ENCODE measurements at places on chromosomes 13 and 19. TPM values are rescaled to one million over a fixed set of nuclear protein-coding genes. Genes with fewer than 3 reads are reported as not detected.

The FBXW9 gene
- 6.0 TPM for total RNA-seq

The PRSS57 gene
- total RNA-seq, result not detected

The CRB3 gene
- total RNA-seq, result 78.8 TPM

- no peak for DNase-seq
- no peaks in the 10 kb centered on the region for H3K36me3 ChIP-seq
- no peak overlapping the region for H3K27ac ChIP-seq
- no peaks in the 10 kb centered on the region for H3K4me1 ChIP-seq
Measured at GRCh38 chr13:108663710-108664109, 34.3 kb downstream of the MYO16 start.

DNA sequence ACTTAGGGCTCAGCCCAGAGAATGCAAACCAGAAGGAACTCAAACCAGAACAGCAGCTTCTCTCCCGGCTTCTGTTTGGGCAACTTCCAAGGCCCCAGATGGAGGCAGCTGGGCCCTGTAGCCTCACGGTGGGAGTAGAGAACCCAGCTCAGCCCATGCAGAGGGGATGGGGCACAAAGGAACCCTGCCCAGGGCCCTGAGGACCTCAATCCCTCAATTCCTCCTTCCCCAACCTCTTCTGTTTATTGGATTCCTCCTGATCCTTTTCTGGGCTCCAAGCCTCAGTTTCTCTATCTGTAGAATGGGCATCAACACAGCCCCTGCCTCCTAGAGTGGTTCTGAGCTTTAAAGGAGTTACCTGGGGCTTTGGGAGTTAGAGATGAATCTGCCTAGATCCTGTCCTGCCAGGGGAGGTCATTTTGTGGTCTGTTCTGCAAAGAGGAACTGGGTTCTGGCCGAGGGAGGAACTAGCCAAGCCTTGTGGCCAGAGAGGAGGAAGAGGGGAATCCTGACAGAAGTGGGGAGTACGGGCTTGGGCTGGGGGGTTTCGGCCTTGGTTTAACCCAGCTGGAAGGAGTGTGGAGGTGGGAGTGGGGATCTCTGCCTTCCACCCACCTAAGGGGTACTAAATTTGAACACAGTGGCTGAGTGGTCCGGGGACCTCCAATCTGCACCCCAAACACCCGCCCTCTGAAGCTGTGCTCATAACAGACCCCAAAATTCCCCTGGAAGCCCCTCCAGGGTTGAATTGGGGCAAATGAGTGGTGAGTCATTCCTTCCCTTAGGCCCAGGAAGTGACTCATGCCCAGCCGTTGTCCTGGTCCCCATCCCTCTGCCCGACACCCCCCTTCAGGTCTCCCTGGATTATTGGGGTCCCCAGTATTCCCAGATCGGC lies 2.7 kb downstream of the ADGRE5 start:
- no peaks in the 10 kb centered on the region for H3K27me3 ChIP-seq
- H3K36me3 ChIP-seq, result peaks cover 21% of the 10 kb centered on the region
- peak overlapping the region; percentile 91 for H3K27ac ChIP-seq
- H3K4me1 ChIP-seq, result peaks cover 81% of the 10 kb centered on the region

The TNFSF9 gene
- 5.5 TPM for total RNA-seq

GRCh38 chr13:47829690-47830089 lies 171.4 kb downstream of the SUCLA2 start:
- H3K27me3 ChIP-seq, result no peaks in the 10 kb centered on the region
- no peak overlapping the region for H3K4me3 ChIP-seq
- no peak overlapping the region for H3K27ac ChIP-seq
- DNase-seq, result no peak

The NFILZ gene
- not detected for total RNA-seq

The VSIG10L gene
- 3.5 TPM for total RNA-seq

GRCh38 chr19:17606590-17607185 lies 51.2 kb downstream of the COLGALT1 start:
- peaks cover 46% of the 10 kb centered on the region for H3K27me3 ChIP-seq
- peaks cover 6% of the 10 kb centered on the region for H3K4me1 ChIP-seq
- no peaks in the 10 kb centered on the region for H3K36me3 ChIP-seq
- H3K27ac ChIP-seq, result peak overlapping the region; percentile 81
- DNase-seq, result no peak

- H3K36me3 ChIP-seq, result no peaks in the 10 kb centered on the region
- no peaks in the 10 kb centered on the region for H3K4me1 ChIP-seq
- no peaks in the 10 kb centered on the region for H3K27me3 ChIP-seq
Measured at GRCh38 chr13:20559659-20560356, 7.1 kb upstream of the IFT88 start.

The CABP5 gene
- total RNA-seq, result not detected

- peaks cover 3% of the 10 kb centered on the region for H3K36me3 ChIP-seq
- H3K4me1 ChIP-seq, result no peaks in the 10 kb centered on the region
Measured at GRCh38 chr19:20423381-20424197, 142.0 kb downstream of the ZNF737 start.

DNA sequence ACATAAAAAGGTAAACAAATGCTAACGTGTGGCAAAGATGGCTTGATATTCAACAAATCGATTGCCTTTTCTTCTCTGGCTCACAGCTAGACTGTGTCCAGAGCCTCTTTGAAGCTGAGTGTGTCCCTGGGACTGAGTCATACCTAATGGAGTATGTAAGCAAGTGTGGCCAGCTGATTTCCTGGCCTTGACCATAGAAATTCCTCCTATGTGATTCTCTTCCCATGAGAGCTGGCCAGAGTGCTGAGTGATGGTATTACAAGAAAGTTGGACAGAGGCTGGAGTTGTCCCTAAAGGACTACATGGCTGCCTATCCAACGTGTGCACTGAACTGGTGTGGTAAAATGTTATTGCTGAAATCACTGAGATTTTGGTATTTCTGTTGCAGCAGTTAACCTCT lies 320.1 kb upstream of the SLC10A2 start:
- peak; percentile 18 for DNase-seq
- no peak overlapping the region for H3K27ac ChIP-seq
- H3K36me3 ChIP-seq, result no peaks in the 10 kb centered on the region
- H3K4me3 ChIP-seq, result no peak overlapping the region
- H3K27me3 ChIP-seq, result no peaks in the 10 kb centered on the region
- H3K4me1 ChIP-seq, result no peaks in the 10 kb centered on the region

GRCh38 chr13:59261928-59262488 lies 901.7 kb downstream of the DIAPH3 start:
- H3K27ac ChIP-seq, result no peak overlapping the region
- H3K27me3 ChIP-seq, result no peaks in the 10 kb centered on the region
- H3K36me3 ChIP-seq, result no peaks in the 10 kb centered on the region
- H3K4me3 ChIP-seq, result no peak overlapping the region
- DNase-seq, result no peak

The SELENOV gene
- total RNA-seq, result not detected

DNA sequence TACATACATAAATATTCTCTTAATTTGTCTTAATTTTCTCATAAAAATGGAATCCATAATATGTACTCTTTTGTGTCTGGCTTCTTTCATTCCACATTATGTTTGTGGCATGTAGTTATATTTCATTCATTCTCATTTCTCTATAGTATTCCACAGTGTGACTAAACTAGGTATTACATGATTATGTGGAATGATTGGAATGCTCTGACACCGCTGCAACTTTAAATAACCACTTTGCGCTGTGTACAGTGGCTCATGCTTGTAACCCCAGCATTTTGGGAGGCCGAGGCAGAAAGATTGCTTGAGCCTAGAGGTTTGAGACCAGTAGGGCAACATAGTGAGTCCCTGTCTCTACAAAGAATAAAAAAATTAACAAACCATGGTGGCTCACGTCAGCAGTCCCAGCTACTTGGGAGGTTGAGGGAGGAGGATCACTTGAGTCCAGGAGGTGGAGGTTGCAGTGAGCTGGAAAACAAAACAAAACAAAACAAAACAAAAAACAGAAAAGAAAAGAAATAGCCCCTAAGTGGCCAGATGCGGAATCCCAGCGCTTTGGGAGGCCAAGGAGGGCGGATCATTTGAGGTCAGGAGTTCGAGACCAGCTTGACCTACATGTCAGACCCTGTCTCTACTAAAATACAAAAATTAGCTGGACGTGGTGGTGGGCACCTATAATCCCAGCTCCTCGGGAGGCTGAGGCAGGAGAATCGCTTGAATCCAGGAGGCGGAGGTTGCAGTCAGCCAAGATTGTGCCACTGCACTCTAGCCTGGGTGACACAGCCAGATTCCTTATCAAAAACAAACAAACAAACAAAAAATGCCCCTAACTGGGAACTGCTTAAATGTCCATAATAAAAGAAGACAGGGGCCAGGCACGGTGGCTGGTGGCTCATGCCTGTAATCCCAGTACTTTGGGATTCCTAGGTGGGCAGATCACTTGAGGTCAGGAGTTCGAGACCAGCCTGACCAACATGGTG lies 8.0 kb upstream of the SAE1 start:
- H3K27ac ChIP-seq, result no peak overlapping the region
- no peaks in the 10 kb centered on the region for H3K27me3 ChIP-seq
- no peaks in the 10 kb centered on the region for H3K36me3 ChIP-seq
- no peak overlapping the region for H3K4me3 ChIP-seq
- no peak for DNase-seq

- no peak overlapping the region for H3K4me3 ChIP-seq
- H3K27me3 ChIP-seq, result no peaks in the 10 kb centered on the region
- H3K4me1 ChIP-seq, result no peaks in the 10 kb centered on the region
- H3K27ac ChIP-seq, result no peak overlapping the region
- H3K36me3 ChIP-seq, result no peaks in the 10 kb centered on the region
Measured at GRCh38 chr13:39371706-39372105, 231.3 kb downstream of the LHFPL6 start.

The ZNF497 gene
- total RNA-seq, result 0.76 TPM

DNA sequence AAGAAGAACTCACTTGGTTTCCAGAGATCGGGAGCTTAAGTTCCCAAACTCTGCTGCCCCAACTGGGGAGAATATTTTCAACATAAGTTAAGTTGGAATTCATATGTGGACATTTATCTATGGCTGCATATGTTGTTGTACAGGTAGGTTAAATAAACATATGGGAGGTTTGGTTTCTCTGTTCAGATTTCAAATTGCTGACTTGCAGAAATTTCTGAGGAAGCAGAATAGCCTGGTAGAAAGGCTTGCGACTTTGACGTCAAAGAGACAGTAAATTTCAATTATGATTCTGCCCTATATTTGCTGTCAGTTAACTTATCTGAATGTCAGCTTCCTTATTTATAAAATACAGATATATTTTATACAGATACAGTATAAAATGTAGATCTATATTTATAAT lies 40.0 kb upstream of the TPP2 start:
- H3K27me3 ChIP-seq, result no peaks in the 10 kb centered on the region
- no peak overlapping the region for H3K27ac ChIP-seq
- H3K36me3 ChIP-seq, result no peaks in the 10 kb centered on the region
- no peaks in the 10 kb centered on the region for H3K4me1 ChIP-seq
- DNase-seq, result no peak
- H3K4me3 ChIP-seq, result no peak overlapping the region

DNA sequence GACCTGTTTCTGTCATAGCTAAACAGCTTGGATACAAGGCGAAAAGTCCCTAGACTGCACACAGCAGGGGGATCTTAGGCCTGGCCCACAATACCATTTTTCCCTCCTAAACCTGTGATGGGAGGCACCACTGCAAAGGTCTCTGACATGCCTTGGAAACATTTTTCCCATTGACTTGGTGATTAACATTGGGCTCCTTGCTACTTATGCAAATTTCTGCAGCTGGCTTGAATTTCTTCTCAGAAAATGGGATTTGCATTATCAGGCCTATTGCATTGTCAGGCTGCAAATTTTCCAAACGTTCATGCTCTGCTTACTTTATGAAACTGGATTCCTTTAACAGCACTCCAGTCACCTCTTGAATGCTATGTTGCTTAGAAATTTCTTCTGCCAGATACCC lies 136.2 kb upstream of the TSHZ3 start:
- H3K4me3 ChIP-seq, result no peak overlapping the region
- no peaks in the 10 kb centered on the region for H3K4me1 ChIP-seq
- no peaks in the 10 kb centered on the region for H3K27me3 ChIP-seq
- H3K27ac ChIP-seq, result no peak overlapping the region

The NKPD1 gene
- total RNA-seq, result not detected

DNA sequence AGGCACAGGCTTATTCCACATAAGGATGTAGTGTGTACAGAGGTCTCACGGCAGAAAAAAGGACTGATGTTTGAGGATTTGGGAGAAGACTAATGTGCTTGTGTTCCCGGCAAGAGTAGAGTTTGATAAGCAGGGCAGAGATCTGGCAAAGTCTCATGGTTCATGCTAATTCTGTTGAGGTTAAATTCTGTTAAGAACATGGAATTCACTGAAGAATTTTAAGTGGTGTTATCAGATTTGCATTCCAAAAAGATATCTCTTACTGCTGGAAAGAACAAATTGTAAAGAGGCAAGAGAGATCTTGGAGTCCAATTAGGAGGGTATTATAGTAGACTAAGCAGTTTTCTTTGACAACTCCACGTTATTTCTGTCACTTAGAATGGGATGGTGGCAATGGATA lies 348.3 kb downstream of the TDRD3 start:
- H3K4me1 ChIP-seq, result no peaks in the 10 kb centered on the region
- no peak for DNase-seq
- no peaks in the 10 kb centered on the region for H3K27me3 ChIP-seq
- no peak overlapping the region for H3K4me3 ChIP-seq

The CYP4F12 gene
- total RNA-seq, result 3.8 TPM

DNA sequence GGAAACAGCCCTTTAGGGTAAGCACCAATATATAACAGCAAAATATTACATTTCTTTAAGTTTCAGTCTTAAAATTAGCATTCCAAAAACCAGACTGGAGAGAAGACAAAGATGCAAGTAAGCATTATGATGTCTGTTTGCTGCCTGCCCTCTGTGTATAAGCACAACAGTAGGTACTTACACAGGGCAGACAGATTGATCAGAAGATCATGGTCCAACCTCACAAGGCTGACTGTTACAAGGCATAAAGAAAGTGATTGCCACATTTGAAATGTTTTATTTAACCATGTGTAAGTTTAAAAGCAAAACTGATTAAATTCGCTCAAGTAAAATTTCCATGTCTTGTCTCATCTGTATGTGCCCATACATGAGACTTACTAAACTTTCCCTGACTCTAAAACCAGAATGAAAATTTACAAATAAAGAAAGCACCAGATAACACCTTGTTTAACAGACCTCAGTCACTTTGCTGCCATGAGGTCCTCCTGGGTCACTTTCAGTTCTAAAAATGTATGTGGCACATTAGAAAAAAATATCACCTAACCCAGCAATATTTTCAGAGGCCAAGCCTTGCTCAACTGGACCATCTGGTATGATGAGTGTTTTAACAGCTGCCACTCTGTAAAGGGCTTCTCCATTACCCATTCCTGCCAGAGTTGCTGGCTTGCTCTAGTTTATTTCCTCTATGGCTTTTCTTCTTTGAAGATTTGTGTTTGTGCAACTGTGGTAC lies 297.0 kb downstream of the RBM26 start:
- no peak overlapping the region for H3K4me3 ChIP-seq
- no peaks in the 10 kb centered on the region for H3K36me3 ChIP-seq
- no peaks in the 10 kb centered on the region for H3K27me3 ChIP-seq
- DNase-seq, result peak; percentile 19
- no peak overlapping the region for H3K27ac ChIP-seq

GRCh38 chr13:25295228-25295627 lies 6.2 kb upstream of the NUP58 start:
- H3K36me3 ChIP-seq, result no peaks in the 10 kb centered on the region
- no peak overlapping the region for H3K4me3 ChIP-seq
- no peak overlapping the region for H3K27ac ChIP-seq
- H3K4me1 ChIP-seq, result no peaks in the 10 kb centered on the region
- DNase-seq, result no peak
- H3K27me3 ChIP-seq, result peaks cover 42% of the 10 kb centered on the region

- no peak overlapping the region for H3K4me3 ChIP-seq
- H3K4me1 ChIP-seq, result no peaks in the 10 kb centered on the region
- H3K36me3 ChIP-seq, result no peaks in the 10 kb centered on the region
- H3K27me3 ChIP-seq, result no peaks in the 10 kb centered on the region
Measured at GRCh38 chr13:74835579-74835978, 646.4 kb downstream of the TBC1D4 start.

The ZNF383 gene
- total RNA-seq, result 5.5 TPM

- H3K27me3 ChIP-seq, result peaks cover 45% of the 10 kb centered on the region
- peak overlapping the region; percentile 37 for H3K4me3 ChIP-seq
- peaks cover 40% of the 10 kb centered on the region for H3K4me1 ChIP-seq
- peak; percentile 88 for DNase-seq
- H3K36me3 ChIP-seq, result no peaks in the 10 kb centered on the region
- no peak overlapping the region for H3K27ac ChIP-seq
Measured at GRCh38 chr19:17390665-17391370, 3.2 kb downstream of the CCDC194 start.
